Esophagus squamous epithelium (tissue), 5 donors: ENCODE measurements at places on chromosomes 12 and 14.

DNA sequence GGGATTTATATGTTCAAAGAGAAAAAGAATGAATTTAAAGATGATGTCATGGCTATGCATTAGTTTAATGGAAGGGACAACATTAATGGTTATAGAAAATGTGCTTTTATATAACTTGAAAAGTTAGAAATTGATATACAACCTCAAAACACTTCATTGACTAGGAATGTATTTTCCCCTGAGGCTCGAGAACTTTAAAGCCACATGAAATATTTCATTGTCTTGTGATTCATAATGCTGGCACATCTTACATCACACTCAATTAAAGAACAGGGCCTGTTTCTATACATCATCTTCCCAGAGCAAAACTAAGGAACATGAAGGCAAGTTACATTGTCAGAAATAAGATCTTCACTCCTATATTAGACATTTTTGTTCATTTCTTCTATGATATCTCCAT is 35.2 kb upstream of the PAWR start:
- DNase-seq = no peak
- H3K36me3 ChIP-seq = no peaks in the 10 kb centered on the region
- no peak overlapping the region for H3K4me3 ChIP-seq
- H3K4me1 ChIP-seq = no peaks in the 10 kb centered on the region

GRCh38 chr14:102154821-102155549 is 15.3 kb downstream of the WDR20 start:
- no peaks in the 10 kb centered on the region for H3K27me3 ChIP-seq
- no peak for DNase-seq
- no peak overlapping the region for H3K27ac ChIP-seq
- H3K4me1 ChIP-seq = peaks cover 23% of the 10 kb centered on the region

- H3K4me1 ChIP-seq = peaks cover 49% of the 10 kb centered on the region
- H3K4me3 ChIP-seq = no peak overlapping the region
Observed at GRCh38 chr14:90678420-90678819, 137.8 kb downstream of the TTC7B start.

DNA sequence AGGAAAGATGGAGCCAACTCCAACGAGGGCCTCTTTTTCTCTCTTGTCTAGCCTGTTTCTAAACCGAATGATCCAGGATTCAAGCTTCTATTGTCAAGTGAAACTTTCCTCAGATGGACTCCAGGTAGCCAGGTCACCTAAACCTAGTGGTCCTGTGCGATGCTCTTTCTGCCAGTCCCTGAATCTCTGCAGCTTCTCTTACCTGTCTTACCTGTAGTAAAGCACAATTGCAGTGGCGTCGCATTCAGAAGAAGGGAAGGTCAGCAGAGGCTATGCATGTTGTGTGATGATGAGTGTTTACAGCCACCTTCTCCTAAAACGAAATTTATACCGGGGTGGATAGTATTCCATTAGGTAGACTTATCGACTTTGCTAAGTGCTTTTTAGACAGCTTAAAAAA is 47.4 kb upstream of the TRAF3 start:
- no peaks in the 10 kb centered on the region for H3K4me1 ChIP-seq
- no peak overlapping the region for H3K4me3 ChIP-seq

GRCh38 chr14:68759017-68759560 is 33.8 kb downstream of the ZFP36L1 start:
- no peak overlapping the region for H3K4me3 ChIP-seq
- H3K4me1 ChIP-seq = peaks cover 7% of the 10 kb centered on the region
- no peak overlapping the region for H3K27ac ChIP-seq
- no peaks in the 10 kb centered on the region for H3K27me3 ChIP-seq
- DNase-seq = no peak
